Activated naive CD4-positive, alpha-beta T cell treated with anti-CD3 and anti-CD28 coated beads, Interleukin-2, amount 50 U/mL, for 72 hours (primary cell): ENCODE measurements at places on chromosomes 3 and 15.

DNA sequence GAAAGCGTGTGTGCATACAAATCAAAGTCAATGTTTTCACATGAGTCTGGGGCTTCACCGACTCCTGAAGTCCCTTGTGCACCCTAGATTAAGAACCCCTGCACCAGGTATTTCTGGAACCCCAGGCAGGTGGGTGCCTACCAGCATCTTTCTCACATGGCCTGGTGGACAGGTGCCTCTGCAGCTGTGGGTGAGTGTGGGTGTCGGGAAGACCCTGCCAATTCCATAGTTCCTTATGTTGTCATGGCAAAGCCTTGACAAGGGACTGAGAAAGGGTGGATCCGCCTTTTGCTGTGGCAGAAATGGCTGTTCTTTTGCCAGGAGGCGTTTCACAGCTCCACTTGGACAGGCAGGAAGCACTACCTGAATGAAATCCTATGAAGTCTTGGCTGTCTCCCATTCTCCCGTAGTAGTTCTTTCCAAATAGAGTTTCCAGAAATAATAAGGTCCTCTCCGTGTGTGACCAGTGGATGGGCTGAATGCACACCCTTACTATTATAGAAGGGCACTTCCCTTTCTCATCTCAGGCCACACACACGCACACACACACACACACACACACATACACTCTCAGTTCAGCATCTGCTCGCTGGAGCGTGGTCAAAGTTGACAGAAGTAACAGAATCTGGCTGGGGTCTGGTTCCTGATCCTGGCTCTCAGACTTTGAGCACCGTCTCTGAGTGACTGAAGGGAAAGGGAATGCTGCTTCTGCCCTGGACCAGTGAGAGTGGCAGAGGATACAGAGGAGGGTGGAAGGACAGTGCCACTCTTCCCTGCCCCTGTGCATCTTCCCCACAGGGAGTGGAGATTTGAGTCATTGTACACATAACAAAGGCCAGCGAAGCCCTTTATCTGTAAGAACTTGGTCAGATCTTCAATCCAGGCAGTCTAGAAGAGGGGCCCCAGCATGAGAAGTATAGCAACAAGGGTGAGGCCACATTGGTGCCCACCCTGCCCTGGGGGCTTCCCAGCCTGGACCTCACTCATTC lies 38.7 kb downstream of the PDIA5 start:
- no peak for DNase-seq

DNA sequence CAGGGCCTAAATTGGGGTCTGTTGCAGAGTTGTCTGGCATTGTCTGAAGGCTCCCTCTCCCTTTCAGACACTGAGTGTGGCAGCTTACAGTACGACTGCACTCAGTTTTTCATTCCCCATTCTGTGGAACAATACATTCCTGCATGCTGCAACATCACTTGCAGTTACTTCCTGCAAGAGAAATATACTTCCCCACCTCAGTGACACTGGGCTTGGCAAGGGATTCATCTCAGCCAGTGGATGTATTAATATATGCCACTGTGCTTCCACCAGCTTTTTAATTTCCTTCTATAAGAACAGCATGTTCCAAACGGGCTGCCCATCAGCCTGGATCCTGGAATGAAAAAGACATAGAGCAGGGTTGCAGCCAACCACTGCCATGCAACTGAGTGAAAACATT lies 23.1 kb downstream of the B3GALNT1 start:
- no peak for DNase-seq

- no peak for DNase-seq
These were observed 15.5 kb downstream of the WDR48 start for GRCh38 chr3:39067286-39067685.

DNA sequence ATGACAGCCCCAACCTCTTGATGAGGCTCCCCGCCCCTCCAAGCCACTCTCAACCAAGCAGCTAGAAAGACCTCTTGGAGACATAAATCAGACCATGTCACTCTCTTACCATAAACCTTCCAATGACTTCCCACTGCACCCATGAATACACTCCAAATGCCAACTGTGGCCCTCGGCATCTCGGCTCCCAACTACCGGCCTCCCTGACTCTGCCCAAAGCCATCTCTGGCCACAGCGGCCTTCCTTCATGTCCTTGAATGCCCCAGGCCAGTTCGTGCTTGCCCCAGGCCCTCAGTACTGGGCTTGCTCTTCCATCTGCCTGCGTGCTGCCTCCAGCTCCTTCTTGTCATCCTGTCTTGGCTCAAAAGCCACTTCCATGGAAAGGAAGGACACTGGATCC lies 32.0 kb downstream of the HCN4 start:
- DNase-seq, result no peak

- DNase-seq, result peak; percentile 99
These were observed at the start of gene NISCH for GRCh38 chr3:52455283-52456168. Gene NISCH (plus strand): TSS chr3:52455604. CDS start chr3:52455642, 38 bp downstream.

GRCh38 chr3:139285691-139286090 lies 58.1 kb upstream of the MRPS22 start:
- no peak for DNase-seq

- DNase-seq, result peak; percentile 68
These were observed 817 bp downstream of the CLK3 start for GRCh38 chr15:74616366-74616939.

- no peak for DNase-seq
These were observed 14.8 kb downstream of the APH1B start for GRCh38 chr15:63292241-63292640.

GRCh38 chr3:69403454-69403853 lies 17.6 kb upstream of the FRMD4B start:
- DNase-seq, result no peak

GRCh38 chr15:95162967-95163531 lies 931.7 kb downstream of the MCTP2 start:
- DNase-seq, result no peak

DNA sequence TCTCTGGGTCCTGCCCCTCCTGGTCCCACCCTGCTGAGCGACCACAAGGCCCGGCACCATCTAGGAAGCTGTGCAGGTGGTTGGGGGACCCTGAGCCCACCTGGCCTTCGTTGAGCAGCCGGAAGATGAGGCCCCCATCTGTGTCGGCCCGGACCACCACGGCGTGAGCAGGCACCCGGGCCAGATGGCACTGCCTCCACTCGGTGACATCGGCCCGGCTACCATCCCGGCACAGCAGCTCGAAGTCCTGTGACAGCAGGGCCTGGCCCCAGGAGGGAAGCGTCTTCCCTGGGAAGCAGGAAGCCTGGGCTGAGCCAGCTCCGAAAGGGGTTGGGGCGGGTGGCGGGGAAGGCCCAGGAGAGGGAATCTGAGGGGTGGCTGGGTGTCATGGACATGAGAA lies 12.6 kb downstream of the MELTF start:
- DNase-seq, result no peak

- DNase-seq, result no peak
These were observed 12.9 kb upstream of the TNFAIP8L3 start for GRCh38 chr15:51107612-51108011.

GRCh38 chr3:66037330-66037985 lies 1.3 kb downstream of the MAGI1 start:
- no peak for DNase-seq
